ENCODE measurements at places on chromosomes 4 and X. TPM values are rescaled to one million over a fixed set of nuclear protein-coding genes. Genes with fewer than 3 reads are reported as not detected.

GRCh38 chr4:8200302-8200975 lies 1.3 kb downstream of the SH3TC1 start:
- DNase-seq, result no peak
- no peak overlapping the region for H3K4me3 ChIP-seq
- peaks cover 6% of the 10 kb centered on the region for H3K27me3 ChIP-seq
- H3K27ac ChIP-seq, result no peak overlapping the region
- H3K36me3 ChIP-seq, result no peaks in the 10 kb centered on the region

Gene JAKMIP1
- 0.10 TPM for total RNA-seq

DNA sequence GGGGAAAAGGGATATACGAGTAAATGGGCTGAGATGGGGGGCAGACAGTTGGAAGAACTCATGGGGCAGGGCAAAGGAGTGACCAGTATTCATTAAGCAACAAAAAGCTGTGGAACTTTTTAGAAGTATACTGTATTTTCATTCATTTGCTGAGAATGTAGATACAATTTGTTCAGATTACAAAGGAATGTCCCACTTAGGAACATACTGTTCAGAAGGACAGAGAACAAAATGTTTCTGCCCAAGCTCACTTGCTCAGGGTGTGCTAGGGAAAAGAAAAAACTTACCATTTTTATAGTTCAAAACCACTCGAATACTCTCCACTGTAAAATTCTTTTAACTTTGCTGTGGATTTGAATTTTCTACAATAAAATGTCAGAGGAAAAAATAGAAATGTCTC lies 135.2 kb upstream of the AFF2 start:
- DNase-seq, result no peak
- H3K4me1 ChIP-seq, result peaks cover 20% of the 10 kb centered on the region
- H3K27ac ChIP-seq, result peak overlapping the region; percentile 19
- H3K4me3 ChIP-seq, result no peak overlapping the region
- H3K27me3 ChIP-seq, result no peaks in the 10 kb centered on the region
- no peaks in the 10 kb centered on the region for H3K36me3 ChIP-seq

DNA sequence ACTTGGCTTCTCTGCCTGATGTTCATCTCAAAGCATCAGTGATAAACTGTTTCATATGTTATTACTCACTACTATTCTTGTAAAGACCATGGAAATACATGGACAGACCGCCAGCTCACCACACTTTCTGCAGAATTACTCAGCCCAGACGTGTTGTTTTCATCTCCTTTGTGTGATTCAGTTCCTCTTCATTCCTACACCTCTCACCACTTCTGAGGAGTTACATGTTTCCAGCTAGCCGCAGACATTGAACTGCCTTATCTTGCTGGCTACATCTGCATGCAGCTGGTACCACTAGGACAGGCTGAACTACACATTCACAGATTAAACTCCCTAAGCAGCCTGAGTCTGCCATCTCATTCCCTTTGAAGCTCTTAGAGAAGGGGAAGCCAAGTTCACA lies 443.2 kb upstream of the FGF16 start:
- no peaks in the 10 kb centered on the region for H3K36me3 ChIP-seq
- H3K4me3 ChIP-seq, result no peak overlapping the region
- H3K4me1 ChIP-seq, result no peaks in the 10 kb centered on the region
- no peak overlapping the region for H3K27ac ChIP-seq

DNA sequence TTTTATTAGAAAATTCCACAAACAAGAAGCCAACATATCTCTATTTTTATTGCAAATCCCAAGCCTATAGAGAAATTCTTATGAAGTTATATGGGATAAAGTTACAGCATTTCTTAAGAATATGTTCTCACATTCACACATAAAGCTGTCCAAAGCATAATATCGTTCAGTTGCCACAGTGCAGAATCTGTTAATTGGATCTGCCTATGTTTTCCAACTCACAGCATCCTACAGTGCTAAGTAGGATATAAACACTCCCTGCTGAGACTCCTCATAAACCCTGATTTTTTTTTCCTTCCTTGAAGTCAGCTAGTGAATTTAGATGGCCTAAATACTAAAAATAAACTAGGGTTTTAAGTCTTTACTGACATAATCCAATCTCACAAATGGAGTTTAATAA lies 307.9 kb downstream of the PDGFC start:
- no peaks in the 10 kb centered on the region for H3K27me3 ChIP-seq
- DNase-seq, result no peak
- H3K36me3 ChIP-seq, result no peaks in the 10 kb centered on the region
- no peak overlapping the region for H3K4me3 ChIP-seq
- no peak overlapping the region for H3K27ac ChIP-seq
- H3K4me1 ChIP-seq, result peaks cover 18% of the 10 kb centered on the region

GRCh38 chrX:47846040-47846439 lies 9.3 kb downstream of the ZNF81 start:
- H3K27me3 ChIP-seq, result no peaks in the 10 kb centered on the region
- no peak overlapping the region for H3K27ac ChIP-seq
- no peaks in the 10 kb centered on the region for H3K4me1 ChIP-seq
- H3K4me3 ChIP-seq, result no peak overlapping the region
- DNase-seq, result no peak

DNA sequence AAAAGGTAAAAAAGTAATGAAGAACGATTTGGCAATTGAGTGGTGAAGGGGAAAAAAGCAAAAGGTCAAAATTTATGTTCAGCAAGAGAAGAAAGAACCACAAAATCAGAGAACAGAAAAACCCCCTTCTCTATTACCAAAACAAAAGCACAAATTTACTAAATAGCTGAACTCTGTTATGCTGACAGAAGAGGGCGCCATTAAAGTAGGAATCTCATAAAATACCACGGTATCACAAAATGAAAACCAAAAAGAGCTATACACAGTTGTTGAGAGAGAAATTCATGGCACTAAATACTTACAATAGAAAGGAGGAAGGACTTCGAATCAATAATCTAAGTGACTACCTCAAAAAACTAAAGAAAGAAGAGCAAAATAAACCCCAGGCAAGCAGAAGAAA lies 69.6 kb upstream of the CXorf66 start:
- H3K4me3 ChIP-seq, result no peak overlapping the region
- no peak overlapping the region for H3K27ac ChIP-seq
- H3K36me3 ChIP-seq, result no peaks in the 10 kb centered on the region
- H3K4me1 ChIP-seq, result no peaks in the 10 kb centered on the region
- no peak for DNase-seq

Gene SH3TC1
- 1.4 TPM for total RNA-seq

DNA sequence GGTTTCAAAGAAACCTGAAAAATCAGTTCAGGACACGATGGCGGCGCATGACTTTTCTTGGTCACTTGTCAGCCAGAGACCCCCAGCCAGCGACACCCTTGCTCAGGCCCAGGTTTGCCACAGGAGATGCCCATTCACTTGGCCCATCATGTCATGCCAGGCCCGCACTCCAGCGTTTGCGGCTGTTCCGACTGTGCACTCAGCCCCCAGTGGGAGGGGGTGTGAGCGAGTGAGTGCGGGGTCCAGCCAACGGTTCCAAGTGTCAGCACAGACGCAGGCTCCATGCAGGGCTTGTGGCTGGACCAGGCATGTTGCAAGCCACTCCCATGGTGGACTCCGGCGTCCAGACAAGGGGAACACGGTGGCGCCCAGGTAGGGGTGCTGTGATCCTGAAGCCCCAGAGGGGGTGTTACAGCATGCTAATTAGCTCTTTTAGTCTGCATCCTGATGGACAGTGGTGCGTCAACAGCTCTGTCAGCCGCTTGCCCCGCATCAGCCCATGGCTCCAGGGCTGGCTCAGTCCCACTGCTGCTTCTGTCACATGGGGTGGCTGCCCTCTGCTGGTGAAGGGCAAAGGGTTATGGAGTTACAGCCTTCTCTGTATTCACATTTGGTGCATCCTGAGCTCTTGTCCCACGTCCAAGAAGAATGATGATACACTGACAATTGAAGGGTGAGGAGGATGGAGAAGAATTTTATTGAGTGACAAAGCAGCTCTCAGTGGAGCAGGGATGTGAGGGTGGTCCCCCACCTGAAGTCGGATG lies 3.7 kb upstream of the MAEA start:
- H3K27me3 ChIP-seq, result no peaks in the 10 kb centered on the region
- no peaks in the 10 kb centered on the region for H3K36me3 ChIP-seq
- no peak for DNase-seq
- H3K4me3 ChIP-seq, result no peak overlapping the region
- H3K27ac ChIP-seq, result no peak overlapping the region
- peaks cover 15% of the 10 kb centered on the region for H3K4me1 ChIP-seq

DNA sequence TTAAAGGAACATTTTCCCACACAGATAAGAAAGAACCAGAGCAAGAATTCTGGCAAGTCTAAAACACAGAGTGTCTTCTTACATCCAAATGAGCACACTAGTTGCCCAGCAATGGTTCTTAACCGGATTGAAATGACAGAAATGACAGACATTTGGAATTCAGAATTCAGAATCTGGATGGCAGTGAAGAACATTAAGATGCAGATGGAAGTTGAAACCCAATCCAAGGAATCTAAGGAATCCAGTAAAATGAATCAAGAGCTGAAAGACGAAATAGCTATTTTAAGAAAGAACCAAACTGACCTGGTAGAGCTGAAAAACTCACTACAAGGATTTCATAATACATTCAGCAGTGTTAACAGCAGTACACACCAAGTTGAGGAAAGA lies 21.5 kb downstream of the ANAPC10 start:
- H3K4me3 ChIP-seq, result no peak overlapping the region
- peak overlapping the region; percentile 81 for H3K27ac ChIP-seq
- H3K36me3 ChIP-seq, result peaks cover 30% of the 10 kb centered on the region
- H3K27me3 ChIP-seq, result no peaks in the 10 kb centered on the region
- peaks cover 16% of the 10 kb centered on the region for H3K4me1 ChIP-seq
- no peak for DNase-seq

DNA sequence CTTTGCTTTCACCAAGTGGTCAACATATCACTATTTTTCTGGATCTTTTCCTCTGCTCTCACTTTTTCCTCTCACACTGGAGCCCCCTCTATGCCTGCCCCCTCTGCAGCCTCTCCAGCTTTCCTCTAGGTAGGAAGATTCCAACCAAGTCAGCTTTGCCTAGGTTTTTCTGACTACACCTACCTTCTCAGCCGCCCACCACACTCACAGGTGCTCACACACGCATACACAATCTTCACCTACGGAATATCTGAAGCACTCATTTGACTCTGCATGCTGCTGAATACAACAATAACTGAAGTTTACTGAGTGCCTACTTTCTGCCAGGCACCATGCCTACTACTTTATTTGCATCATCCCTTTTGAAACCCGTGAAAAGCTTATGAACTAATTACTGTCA lies 328.0 kb downstream of the PPP3CA start:
- no peaks in the 10 kb centered on the region for H3K36me3 ChIP-seq
- peaks cover 53% of the 10 kb centered on the region for H3K4me1 ChIP-seq
- H3K27ac ChIP-seq, result no peak overlapping the region

Gene NALF2
- not detected for total RNA-seq

Gene DKC1
- 31.1 TPM for total RNA-seq

DNA sequence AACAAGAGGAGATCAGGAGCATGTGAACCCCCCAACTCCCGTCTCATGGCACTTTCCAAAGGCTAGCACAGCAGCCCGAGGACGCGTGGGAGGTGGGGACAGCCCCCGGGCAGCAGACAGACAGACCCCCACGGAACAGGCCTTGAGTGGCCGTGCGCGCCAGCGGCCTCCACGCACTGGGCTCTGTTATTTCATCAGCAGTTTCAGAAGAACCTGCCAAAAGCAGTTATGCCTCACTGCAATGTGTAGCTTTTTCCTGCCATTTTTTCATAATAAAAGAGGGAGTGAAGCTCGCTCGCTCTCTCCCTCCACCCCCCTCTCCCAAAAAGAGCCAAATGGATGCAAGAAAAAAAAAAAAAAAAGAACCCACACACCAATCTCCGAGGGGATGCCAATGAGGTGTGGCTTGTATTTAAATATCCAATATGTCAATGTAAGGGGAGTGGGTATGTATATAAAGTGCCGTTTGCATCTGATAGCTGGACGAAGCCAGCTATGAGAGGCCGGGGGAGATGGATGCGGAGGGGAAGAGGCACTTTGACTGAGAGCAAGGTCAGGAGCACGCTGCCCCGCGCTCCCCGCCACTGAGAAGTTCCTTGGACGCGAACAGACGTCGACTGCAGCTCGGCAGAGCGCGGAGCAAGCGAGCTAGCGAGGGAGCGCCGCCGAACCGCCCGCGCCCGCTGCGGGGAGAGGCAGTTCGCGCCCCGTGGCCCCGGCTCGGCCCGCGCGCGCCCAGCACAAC lies at the start of gene FGF16:
Gene FGF16, plus strand, starts transcription at position 482 of the 745 bp plus-strand sequence. CDS start 286 bp downstream, outside the sequence.
- H3K36me3 ChIP-seq, result no peaks in the 10 kb centered on the region
- H3K4me1 ChIP-seq, result peaks cover 14% of the 10 kb centered on the region
- H3K4me3 ChIP-seq, result peak within 1 kb of the TSS; percentile 59
- H3K27ac ChIP-seq, result no peak within 1 kb of the TSS

Gene TMEM156
- total RNA-seq, result 0.32 TPM

GRCh38 chrX:80306007-80306406 lies 114.2 kb upstream of the TENT5D start:
- H3K27me3 ChIP-seq, result no peaks in the 10 kb centered on the region
- no peaks in the 10 kb centered on the region for H3K36me3 ChIP-seq
- no peaks in the 10 kb centered on the region for H3K4me1 ChIP-seq
- H3K4me3 ChIP-seq, result no peak overlapping the region

- no peaks in the 10 kb centered on the region for H3K36me3 ChIP-seq
- H3K27me3 ChIP-seq, result no peaks in the 10 kb centered on the region
- no peak overlapping the region for H3K27ac ChIP-seq
- peaks cover 18% of the 10 kb centered on the region for H3K4me1 ChIP-seq
These were observed 24.1 kb upstream of the SOD3 start for GRCh38 chr4:24771241-24771640.

DNA sequence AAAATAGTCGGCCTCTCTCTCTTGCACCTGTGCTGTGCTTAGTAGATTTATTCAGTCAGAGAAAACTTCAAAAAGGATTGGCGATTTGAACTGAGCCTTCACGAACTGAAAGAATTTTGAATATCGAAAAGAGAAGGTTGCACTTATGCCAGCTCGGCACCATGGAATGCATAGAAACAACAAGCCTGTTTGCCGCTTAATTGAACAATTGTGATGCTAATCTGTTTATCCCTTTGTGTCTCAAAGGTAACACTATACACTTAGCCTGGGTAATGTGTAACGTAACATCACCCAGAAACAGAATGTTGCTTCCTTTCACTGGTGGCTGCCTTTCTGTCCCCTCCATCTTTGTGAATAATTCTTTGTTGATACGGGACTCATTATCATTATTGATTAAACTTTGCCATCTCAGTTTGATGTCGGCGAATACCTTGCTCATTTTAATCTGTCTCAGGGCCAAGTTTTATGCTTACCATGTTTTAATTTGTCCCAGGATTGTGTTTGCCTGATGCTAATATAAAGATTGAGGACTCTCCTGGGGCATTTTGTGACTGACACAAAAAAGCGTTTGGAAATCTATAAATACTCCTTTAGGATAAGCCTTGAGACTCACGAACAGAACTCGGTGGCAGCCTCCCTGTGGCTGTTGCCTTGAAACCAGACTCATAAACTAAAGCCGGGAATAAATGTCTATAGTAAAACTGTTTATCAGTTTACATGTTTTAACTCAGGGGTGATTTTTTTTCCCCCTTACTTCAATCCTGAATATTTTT lies 400.5 kb downstream of the RAPGEF2 start:
- no peak for DNase-seq
- no peaks in the 10 kb centered on the region for H3K36me3 ChIP-seq
- peaks cover 10% of the 10 kb centered on the region for H3K4me1 ChIP-seq
- H3K27ac ChIP-seq, result no peak overlapping the region

Data from chondrocyte (in vitro differentiated cells).